ENCODE measurements at places on chromosomes 16 and 17. TPM values are rescaled to one million over a fixed set of nuclear protein-coding genes. Genes with fewer than 3 reads are reported as not detected.

Gene SLC5A11
- 2.5 TPM for total RNA-seq

Gene CCDC92B
- total RNA-seq: 0.14 TPM

Gene RPRML
- not detected for total RNA-seq

Gene NPIPB5
- total RNA-seq: 134 TPM

Gene BOLA2
- total RNA-seq: 4.3 TPM

Gene NOXO1
- total RNA-seq: 2.7 TPM

Gene NAGS
- 3.6 TPM for total RNA-seq

Gene TNFRSF17
- 0.46 TPM for total RNA-seq

Gene FZD2
- total RNA-seq: 7.7 TPM

Gene NOD2
- 1.5 TPM for total RNA-seq

Gene SMTNL2
- 2.4 TPM for total RNA-seq

Gene FGF11
- 2.7 TPM for total RNA-seq

Gene COL1A1
- total RNA-seq: 421 TPM

Gene FOXF1
- total RNA-seq: 31.0 TPM

Gene ATP2C2
- 62.8 TPM for total RNA-seq

Gene ABCA6
- total RNA-seq: 15.6 TPM

Gene CSH2
- total RNA-seq: not detected

Gene RNU2-1
- total RNA-seq: 2,768 TPM
